ENCODE measurements at places on chromosomes 16 and 17. TPM values are rescaled to one million over a fixed set of nuclear protein-coding genes. Genes with fewer than 3 reads are reported as not detected.

RUNDC3A gene
- not detected for total RNA-seq

CMTM1 gene
- total RNA-seq = 1.4 TPM

MT1A gene
- total RNA-seq = not detected

PIPOX gene
- total RNA-seq = 1.2 TPM

CARD14 gene
- not detected for total RNA-seq

DLG4 gene
- total RNA-seq = 6.5 TPM

CA7 gene
- total RNA-seq = 0.18 TPM

PHB1 gene
- total RNA-seq = 549 TPM

TP53TG3F gene
- total RNA-seq = not detected

MAP3K3 gene
- 17.9 TPM for total RNA-seq

DPEP1 gene
- total RNA-seq = not detected

FLOT2 gene
- total RNA-seq = 48.3 TPM

KRTAP2-3 gene
- total RNA-seq = not detected

MSLN gene
- 0.08 TPM for total RNA-seq

C16orf92 gene
- not detected for total RNA-seq

GJD3 gene
- not detected for total RNA-seq

GDPD1 gene
- total RNA-seq = 1.2 TPM

ZNF213 gene
- 9.8 TPM for total RNA-seq

SECTM1 gene
- 3.8 TPM for total RNA-seq

PNMT gene
- not detected for total RNA-seq

SERPINF2 gene
- 0.45 TPM for total RNA-seq

BCAS3 gene
- 3.6 TPM for total RNA-seq

KRT33B gene
- not detected for total RNA-seq

FOXF1 gene
- total RNA-seq = 0.08 TPM

NAA38 gene
- 47.5 TPM for total RNA-seq

HOXB6 gene
- total RNA-seq = 0.24 TPM

PRSS22 gene
- not detected for total RNA-seq

LUC7L3 gene
- total RNA-seq = 100 TPM

ALOXE3 gene
- total RNA-seq = not detected

ZNF385C gene
- 0.43 TPM for total RNA-seq

ASB16 gene
- total RNA-seq = 0.11 TPM

TP53TG3 gene
- total RNA-seq = not detected

BFAR gene
- total RNA-seq = 63.6 TPM

MTSS2 gene
- total RNA-seq = 1.9 TPM

ABCC12 gene
- not detected for total RNA-seq

TAT gene
- 0.45 TPM for total RNA-seq

CFAP52 gene
- not detected for total RNA-seq

NSF gene
- total RNA-seq = 28.1 TPM

PRR11 gene
- total RNA-seq = 1.8 TPM

NPIPA3 gene
- 4.9 TPM for total RNA-seq

ZNF830 gene
- 22.8 TPM for total RNA-seq

CES1 gene
- total RNA-seq = 0.61 TPM

ZNRF1 gene
- 18.8 TPM for total RNA-seq

CHST6 gene
- total RNA-seq = not detected

ATP2A1 gene
- total RNA-seq = 1.4 TPM

EXOC3L1 gene
- total RNA-seq = not detected

NPIPA5 gene
- 6.3 TPM for total RNA-seq

Measured in activated T-cell treated with anti-CD3 and anti-CD28 coated beads, Interleukin-2, amount 50 U/mL, for 4 hours (primary cell).